Activated T-cell treated with anti-CD3 and anti-CD28 coated beads, Interleukin-2, amount 50 U/mL, for 72 hours (primary cell): ENCODE measurements at places on chromosomes 1 and 21.

- DNase-seq: no peak
These were observed 84.3 kb upstream of the KLHDC7A start for GRCh38 chr1:18396247-18396980.

GRCh38 chr1:61245696-61246400, 163.5 kb downstream of the NFIA start:
- no peak for DNase-seq

GRCh38 chr1:245901037-245901436, 606.0 kb downstream of the SMYD3 start:
- no peak for DNase-seq

DNA sequence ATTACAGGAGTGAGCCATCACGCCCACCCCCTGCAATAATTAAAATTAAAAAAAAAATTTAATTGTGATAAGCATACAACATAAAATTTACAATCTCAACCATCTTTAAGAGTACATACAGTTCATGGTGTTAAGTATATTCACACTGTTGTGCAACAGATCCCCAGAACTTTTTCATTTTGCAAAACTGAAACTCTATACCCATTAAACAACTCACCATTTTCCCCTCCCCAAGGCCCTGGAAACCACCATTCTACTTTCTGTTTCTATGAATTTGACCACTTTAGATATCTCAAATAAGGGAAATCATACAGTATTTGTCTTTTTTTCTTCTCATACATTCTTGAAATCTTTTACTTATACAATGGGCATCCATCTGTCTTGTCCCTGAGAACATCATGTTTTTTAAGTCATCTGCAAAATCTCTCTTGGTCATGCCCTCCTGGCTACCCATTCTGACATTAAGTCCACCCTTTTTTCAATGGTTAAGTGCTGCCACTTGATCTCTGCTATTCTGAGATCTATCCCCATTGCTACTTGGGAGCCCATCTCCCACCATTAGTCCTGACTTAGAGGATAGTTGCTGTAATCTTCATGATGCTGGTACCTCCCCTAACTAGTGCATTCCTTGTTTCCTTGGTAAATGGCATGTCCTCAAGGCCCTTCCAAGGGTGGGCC, 39.4 kb upstream of the ZFYVE9 start:
- DNase-seq: no peak

GRCh38 chr1:235617808-235618207, 31.8 kb downstream of the GNG4 start:
- DNase-seq: no peak

DNA sequence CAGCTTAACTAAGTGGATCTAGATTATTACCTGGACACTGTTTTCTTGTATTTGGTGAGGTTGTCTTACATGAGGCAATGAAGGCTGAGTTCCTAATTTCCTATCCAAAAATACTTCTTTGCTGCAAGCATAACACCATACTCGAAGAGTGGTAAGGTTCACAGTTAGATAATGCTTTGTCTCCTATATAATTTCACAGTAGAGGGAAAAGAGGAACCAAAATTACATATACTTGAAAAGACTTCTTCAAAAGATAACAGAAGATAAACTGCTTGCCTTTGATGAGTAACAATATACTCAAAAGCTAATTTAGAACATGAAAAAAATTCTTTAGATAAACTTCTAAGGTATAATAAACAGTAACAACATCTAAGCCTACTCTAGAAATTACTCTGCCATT, 20.4 kb downstream of the USP33 start:
- no peak for DNase-seq

DNA sequence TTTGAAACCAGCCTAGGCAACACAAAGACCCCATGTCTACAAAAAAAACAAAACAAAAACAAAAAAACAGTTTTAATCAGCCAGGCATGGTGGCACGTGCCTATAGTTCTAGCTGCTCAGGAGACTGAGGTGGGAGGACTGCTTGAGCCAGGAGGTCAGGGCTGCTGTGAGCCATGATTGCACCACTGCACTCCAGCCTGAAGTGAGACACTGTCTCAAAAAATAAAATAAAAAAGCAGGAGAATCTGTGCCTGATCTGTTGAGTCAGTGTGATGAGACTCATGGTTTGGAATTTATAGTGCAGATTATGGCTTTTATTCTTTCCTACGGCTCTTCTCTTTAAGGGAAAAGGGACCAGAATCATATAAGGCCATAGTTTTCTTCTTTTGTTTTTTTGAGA, 16.5 kb downstream of the TRIT1 start:
- DNase-seq: no peak

DNA sequence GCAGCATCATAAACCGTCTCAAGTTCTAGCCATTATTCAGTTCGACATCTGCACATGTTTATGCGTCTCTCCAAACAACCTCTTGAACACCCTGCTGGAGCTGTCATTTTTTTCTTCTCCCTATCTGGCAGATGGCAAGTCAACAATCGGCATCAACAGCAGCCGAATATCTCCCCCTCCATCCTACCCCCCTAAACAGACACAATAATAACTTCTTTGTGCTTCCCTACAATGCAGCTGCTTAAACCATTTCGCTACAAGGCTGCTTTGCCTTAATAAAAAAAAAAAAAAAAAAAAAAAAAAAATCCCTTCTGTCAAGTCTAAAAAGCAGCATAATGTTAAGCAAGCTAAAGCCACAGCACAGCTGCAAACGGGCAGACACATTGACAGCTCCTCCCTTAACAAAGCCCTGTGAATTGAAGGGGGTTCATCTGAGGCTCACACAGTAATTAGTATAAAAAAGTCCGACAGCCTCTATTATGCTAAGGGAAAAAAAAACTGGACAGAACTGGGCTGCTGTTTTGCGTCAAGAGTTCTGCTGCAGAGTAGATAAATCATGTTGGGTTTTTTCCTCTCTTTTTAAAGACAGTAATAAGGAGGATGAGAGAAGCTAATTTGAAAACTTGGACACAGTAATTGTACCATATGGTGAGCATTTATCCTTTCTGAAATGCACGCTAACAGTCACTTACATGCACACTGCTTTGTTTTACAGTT, 136.4 kb downstream of the AKT3 start:
- no peak for DNase-seq
